Stimulated activated CD4-positive, alpha-beta T cell treated with anti-CD3 and anti-CD28 coated beads, Interleukin-1b, Interleukin-23, amount 100 ng/mL, for 1 hour (primary cell): ENCODE measurements at places on chromosomes 11 and 22.

GRCh38 chr22:24555165-24556039 lies at the start of gene SNRPD3:
SNRPD3 (plus strand) TSS chr22:24555999; CDS start chr22:24557675, 1,676 bp downstream.
- peak; percentile 99 for DNase-seq

- DNase-seq: no peak
Observed at GRCh38 chr22:38203855-38204514, 2.2 kb downstream of the MAFF start.

DNA sequence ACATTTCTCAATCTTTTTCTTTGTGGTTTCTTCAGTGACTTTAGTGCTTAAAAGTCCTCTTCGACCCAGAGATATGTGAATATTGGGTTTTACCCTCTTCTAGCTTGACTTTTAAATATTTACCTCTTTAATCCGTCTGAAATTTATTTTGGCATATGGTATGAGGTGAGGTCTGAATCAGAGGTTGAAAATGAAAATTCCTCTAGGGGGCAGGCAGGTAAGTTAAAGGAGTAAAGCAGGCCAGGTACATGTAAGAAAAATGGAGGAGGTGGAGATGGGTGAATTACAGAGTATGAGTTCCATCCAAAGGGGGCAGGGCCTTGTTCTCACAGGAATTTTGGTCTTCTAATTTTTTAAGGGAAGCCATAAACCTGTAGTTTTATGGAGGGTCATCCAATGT lies 263.8 kb upstream of the NARS2 start:
- no peak for DNase-seq

DNA sequence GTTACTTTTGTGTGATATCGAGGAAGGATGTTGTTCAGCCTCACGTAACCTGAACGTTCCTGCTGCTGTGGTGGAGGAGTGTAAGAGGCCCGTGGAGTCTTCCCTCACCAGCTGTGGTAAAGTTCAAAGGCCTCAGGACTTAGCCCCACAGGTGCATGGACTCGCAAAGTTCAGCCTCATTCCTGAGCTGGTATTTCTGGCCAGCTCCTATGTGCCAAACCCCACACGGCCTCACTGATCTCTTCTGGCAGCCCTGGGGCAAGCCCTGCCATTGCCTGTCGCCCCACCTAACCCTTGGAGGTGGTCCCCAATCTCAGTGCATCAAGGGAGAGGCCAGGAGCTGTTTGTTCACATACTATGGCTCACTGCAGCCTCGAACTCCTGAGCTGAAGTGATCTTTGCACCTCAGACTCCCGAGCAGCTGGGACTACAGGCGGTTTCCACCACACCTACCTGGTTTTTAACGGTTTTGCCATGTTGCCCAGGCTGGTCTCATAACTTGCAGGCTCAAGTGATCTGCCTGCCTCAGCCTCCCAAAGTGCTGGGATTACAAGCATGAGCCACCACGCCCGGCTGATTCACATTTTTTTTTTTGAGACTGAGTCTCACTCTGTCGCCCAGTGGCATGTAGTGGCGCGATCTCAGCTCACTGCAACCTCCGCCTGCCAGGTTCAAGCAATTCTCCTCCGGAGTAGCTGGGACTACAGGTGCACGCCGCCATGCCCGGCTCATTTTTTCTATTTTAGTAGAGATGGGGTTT lies 2.2 kb downstream of the PHRF1 start:
- DNase-seq: no peak

GRCh38 chr11:74014880-74015279 lies 6.0 kb upstream of the UCP3 start:
- DNase-seq: no peak

- DNase-seq: no peak
Observed at GRCh38 chr11:83241291-83241946, 44.7 kb downstream of the CCDC90B start.

DNA sequence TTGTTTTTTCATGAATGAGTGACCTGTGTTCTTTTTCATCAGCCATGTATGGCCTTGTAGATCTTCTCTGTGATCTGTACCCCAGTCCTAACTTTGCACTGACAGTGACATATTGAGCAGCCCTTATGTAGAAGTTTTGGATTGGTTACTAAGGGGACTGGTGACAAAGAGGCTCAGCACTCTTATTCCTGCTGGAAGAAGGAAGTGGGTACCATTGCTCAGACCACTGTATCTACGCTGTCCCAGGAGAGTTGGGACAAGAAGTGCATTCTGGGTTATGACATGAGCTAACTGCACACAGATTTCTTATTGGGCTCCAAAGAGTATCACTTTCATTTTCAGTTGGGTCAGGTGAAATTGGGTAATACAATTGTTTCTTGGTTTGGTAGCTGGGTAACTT lies 107.8 kb upstream of the RASSF10 start:
- no peak for DNase-seq

GRCh38 chr11:66686801-66687750 lies 9.4 kb upstream of the RBM4B start:
- no peak for DNase-seq

GRCh38 chr11:17351510-17352176 lies at the start of gene NCR3LG1:
NCR3LG1 (plus strand) TSS chr11:17351800; CDS start chr11:17351970, 170 bp downstream.
- DNase-seq: peak; percentile 35
